ENCODE measurements at places on chromosomes 13 and 19.

DNA sequence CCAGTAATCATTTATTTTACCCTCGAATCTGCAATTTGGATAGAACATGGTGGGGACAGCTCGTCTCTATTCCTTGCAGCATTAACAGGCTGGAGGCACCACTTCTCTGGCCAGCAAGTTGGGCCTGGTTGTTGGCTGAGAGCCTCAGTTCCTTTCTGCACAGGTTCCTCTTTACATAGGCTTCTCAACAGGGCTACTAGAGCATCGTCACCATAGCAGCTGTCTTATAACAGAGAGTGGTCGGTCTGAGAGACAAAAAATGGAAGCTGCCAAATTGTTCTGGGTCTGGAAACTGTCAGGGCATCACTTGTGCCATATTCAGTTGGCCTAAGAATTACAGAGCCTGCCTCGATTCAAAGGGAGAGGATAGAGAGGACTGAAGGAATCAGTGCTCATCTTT lies 86.7 kb downstream of the DNAJC15 start:
- no peak for DNase-seq

DNA sequence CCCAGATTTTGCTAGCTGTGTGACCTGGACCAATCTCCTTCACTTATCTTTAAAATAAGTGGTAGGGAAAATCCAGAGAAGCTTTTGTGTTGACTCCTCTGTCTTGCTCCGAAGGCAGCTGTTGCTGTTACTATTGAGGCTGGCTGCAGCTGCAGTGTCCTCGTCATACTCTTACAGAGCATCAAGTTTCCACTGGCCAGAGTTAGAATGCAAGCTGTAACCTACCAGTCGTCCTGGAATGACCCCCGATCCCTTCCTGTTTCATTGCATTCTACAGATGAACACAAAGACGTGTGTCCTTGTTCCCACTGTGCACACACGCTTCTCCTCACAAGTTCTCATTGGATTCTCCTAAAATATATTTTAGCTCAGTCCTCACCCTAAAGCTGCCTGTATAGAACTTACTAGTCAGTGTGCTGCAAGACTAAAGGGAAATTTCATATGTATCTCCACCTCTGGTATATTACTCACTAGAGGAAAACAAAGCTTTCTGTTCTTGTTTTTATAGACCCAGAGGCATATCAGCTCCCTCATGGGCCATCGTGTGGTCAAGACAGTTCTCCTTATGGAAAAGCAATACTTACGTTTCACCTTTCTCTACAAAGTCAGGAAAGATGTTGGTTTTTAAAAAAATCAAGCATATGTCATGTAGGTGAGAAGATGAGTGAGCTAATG lies 589.8 kb downstream of the LMO7 start:
- peak; percentile 15 for DNase-seq

DNA sequence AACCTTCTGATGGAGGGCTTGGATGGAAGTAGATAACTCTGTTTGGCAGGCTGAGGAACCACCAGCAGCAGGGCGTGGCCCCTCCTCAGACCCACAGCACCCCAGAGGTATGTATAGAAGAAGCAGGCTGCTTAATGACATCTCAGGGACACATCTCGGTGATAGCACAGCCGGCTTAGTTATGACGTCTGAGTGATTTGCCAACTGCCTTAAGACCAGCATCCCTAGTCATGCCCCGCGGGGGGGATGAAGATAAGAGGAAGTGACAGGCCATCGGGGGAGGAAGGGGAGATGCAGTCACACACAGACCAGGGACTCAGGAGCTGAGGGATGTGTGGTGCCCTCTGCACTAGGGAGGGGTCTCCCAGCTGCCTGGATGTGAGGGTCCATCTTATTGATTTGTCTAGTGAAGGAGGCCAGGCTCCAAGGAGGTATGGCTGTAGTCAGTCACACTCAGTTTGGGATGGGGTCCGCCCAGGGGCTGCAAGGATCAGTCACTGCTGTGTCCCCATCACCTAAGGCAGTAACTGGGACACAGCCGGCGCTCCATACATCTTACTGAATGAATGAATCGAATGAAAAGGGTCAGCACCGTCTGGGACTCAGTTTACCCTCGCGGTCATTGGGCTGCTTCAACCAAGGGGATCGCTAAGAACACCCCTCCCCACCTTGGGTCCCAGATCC lies 19.2 kb upstream of the ERCC1 start:
- DNase-seq: no peak

DNA sequence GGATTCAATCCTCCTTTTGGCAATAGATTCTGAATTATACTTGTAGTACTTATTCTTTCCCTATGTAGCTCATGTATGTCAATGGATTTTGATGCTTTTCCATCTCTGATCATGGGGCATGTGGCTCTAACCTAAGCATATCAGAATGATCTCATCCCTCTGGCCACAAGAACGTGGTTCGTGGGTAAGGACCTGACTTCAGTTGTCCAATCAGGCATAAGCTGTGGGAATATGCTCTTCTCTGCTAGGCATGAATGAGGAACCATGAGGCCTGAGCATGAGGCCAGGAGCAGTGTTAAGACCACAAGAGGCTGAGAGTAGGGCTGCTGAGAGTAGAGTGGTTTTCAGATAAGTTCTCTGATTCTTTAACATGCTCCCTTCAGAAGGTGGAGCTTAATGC lies 292.4 kb upstream of the TSHZ3 start:
- DNase-seq: no peak

GRCh38 chr19:49869009-49869483 lies 1.7 kb upstream of the PNKP start:
- DNase-seq: no peak

GRCh38 chr13:61727767-61728166 lies 312.1 kb upstream of the PCDH20 start:
- no peak for DNase-seq

GRCh38 chr13:28679628-28680027 lies 20.7 kb downstream of the POMP start:
- no peak for DNase-seq

GRCh38 chr13:24035411-24035810 lies 125.1 kb upstream of the SPATA13 start:
- DNase-seq: no peak

DNA sequence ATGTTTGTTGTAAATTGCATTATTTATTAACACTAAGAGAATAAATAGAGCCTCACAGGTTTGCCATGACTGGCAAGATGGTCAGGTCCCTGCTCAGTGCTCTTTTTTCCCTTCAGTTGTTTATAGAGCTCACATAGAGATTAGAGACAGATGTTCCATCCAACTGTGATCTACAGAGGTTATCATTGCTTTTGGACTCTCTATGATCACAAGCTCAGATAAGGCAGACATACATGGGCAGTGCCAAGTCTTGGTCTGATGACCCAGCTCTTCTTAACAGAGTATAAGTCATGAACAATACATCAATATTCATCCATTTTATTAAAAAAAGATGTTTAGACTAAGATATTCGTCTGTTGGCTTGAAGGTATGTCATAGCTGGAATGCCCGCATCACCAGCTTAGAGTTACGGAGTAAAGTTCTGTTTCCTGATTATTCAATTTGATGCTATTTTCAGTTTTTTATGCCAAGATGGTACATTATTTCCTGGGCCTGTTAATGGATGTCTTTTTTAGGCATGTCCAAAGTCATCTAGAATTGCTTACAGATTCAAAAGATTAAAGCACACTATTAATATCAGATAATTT lies 729.8 kb upstream of the SLC10A2 start:
- no peak for DNase-seq

GRCh38 chr19:21758296-21758695 lies 9.1 kb downstream of the ZNF100 start:
- DNase-seq: no peak

DNA sequence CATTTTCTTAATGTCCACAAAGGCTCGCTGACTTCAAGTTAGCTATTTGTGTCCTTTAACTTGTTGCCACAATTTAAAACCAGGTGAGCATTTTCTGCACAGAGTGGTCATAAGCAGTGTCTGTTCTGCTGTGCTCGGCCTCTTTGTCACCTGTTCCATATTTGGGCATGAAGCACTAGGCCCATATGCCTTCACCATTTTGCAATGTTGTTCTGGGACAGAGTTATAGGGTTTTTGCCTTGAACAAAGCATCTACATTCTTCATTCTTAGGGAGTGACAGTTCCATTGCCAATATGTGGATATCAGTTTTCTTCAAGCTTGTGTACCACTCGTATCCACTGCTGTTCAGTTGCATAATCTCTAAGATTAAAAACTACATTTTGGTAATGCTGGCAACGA lies 56.1 kb downstream of the LRCH1 start:
- DNase-seq: no peak

DNA sequence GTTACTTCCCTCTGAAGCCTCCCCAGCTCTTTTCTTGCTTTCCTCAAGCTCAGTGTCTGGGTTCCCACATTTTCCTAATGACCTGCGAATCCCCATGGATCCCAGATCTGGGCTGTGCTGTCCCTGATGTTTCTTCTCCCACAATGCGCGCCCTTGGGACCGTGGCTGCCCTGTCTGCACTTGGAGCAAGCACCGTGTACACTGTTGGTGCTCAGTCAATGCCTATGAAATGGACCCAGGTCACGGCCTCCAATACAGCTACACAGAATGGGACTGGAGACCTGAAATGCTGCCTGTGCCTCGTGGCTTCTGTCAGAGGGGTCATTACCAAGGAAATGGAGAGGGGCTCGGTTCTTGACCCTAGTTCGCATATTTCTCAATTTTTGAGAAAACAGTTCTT lies 160.1 kb upstream of the SOX1 start:
- no peak for DNase-seq

- no peak for DNase-seq
These were observed 5.5 kb downstream of the BRSK1 start for GRCh38 chr19:55289117-55289796.

DNA sequence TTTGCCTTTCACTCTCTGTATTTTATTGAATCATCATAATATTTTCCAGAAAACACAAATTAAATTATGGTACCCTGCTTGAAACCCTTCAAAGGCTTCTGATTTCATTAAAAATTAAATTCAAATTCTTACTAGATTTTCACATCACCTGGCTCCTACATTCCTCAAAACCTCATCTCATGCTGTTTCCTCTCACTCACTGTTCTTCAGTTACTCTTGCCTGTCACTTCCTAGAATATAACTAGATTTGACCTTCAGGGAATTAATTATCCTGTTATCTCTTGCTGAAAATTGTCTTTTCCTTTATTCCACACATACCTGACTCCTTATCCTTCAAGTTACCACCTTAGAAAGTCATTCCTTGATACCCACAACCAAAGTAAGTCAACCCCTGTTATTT lies 2294.7 kb downstream of the PCDH9 start:
- no peak for DNase-seq

- no peak for DNase-seq
These were observed 21.9 kb downstream of the GRIN2D start for GRCh38 chr19:48415395-48415794.

- no peak for DNase-seq
These were observed 12.2 kb upstream of the CACNG6 start for GRCh38 chr19:53978975-53979801.

DNA sequence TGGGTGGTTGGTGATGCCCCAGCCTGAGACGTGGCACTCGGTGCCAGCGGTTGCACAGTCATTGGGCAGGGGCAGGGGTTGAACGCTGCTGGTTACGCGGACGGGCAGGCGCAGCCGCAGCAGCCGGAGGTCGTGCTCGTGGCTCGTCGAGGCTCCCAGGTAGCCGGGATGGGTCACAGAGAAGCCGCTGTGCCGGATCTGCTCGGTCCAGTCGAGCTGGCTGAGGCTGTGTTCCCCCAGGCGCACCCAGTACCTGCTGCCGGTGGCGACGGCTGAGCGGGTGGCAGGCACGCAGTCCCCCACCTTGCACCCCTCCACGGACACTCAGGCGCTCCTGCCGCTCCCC lies 2.9 kb downstream of the KLK12 start:
- no peak for DNase-seq

- DNase-seq: no peak
These were observed 6.4 kb downstream of the ZNF551 start for GRCh38 chr19:57688011-57688763.

- DNase-seq: no peak
These were observed 38.6 kb downstream of the LIG4 start for GRCh38 chr13:108176685-108177274.

DNA sequence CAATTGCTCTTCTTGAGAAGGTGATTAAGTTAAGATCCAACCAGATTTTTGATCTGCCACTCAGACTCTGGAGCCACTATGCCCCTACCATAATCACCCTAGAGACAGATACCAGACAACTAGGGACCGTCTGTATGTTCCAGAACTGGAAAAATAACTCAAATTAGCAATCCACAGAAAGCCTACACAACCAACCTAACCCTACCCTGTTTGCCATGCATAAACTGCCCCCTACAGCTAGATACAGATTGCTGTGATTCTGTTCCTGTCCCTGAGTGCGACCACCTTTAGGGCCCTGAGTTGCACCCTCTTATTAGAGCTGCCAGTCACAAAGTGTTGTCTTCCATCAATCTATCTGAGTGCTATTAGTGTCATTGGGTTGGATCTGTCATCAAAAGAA lies 929.8 kb upstream of the SLITRK1 start:
- no peak for DNase-seq

DNA sequence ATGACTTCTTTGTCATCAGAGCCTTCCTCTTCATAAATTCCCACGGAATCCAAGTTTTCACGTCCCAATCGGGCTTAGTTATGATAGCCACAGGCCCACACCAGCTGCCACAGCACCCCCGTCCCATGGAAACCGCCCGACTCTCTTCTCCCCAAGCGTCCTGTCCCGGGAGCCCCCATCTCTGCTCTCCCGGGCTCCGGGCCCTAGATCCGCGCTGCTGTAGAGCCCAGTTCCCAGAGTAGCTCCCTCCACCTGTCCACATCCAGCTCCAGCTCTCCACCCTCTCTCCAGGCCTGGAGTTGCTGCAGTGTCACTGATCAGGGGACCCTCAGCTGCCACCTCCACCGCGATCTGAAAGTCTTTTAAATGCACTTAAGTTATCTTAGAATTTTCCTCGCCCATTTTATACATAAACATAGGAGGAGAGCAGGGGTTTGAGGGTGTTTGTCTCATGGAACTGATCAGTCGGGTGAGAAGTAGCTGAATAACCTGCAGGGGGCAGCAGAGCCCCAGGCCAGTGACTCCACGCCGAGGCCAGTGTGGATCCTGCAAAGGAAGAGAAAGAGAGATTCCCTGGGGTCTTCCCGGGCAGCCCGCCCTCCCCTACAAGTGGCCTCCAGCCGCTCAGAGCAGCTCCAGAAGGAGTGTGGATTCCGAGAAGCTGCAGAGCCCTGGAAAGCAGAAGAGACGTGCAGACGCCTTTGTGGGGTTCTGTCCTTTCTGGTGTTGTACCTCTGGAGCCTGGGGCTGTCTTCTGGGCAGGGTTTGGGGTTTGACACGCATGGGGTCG lies 1.1 kb upstream of the ZNF763 start:
- no peak for DNase-seq

- no peak for DNase-seq
These were observed 337.6 kb downstream of the SLITRK6 start for GRCh38 chr13:85461621-85462020.

Measured in NCI-H510A (cell line).